ENCODE measurements at places on chromosomes 5 and 9. TPM values are rescaled to one million over a fixed set of nuclear protein-coding genes. Genes with fewer than 3 reads are reported as not detected.

TXNDC8 gene
- not detected for total RNA-seq

OCLN gene
- 0.68 TPM for total RNA-seq

PTRH1 gene
- total RNA-seq: 34.4 TPM

SLC45A2 gene
- not detected for total RNA-seq

SLC38A9 gene
- total RNA-seq: 21.3 TPM

GABRA1 gene
- total RNA-seq: not detected

EPB41L4A gene
- total RNA-seq: 0.31 TPM

DOCK2 gene
- total RNA-seq: 157 TPM

DNA sequence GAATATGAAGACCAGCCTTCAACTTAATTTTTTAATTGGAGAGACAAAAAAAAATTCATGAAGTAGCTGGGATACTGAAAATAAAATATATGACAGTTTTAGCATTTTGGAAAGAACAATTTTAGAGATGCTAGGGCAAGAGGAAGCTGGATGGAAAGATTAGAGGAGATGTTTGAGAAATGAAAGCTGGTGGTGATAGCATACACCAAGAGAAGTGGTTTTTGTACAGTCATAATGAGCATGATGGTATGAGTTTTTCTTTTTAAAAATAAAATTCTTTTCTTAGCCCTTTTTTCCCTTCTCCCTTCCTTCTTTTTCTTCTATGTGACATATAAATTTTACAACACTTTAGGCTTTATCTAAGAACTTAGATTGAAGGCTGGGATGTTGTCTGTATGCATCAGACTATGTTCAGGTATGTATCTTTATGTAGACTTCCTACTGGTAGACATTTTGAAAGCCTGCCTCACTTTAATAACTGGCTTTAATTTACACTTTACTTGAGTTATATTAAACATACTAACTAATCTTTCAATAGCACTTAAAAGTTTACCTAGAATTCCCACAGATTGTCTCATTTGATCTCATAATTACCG is 522.5 kb downstream of the TLE4 start:
- no peak for DNase-seq

GRCh38 chr9:114153761-114154599 is 1.4 kb upstream of the COL27A1 start:
- no peak for DNase-seq

- DNase-seq: no peak
Measured at GRCh38 chr5:10502578-10502977, 60.9 kb downstream of the ROPN1L start.

GRCh38 chr9:118503236-118503635 is 799.0 kb downstream of the TLR4 start:
- no peak for DNase-seq

- no peak for DNase-seq
Measured at GRCh38 chr5:172688349-172689217, 47.5 kb downstream of the NEURL1B start.

GRCh38 chr9:22446589-22446949 is at the start of gene DMRTA1:
DMRTA1 (plus strand) TSS chr9:22446824; CDS start chr9:22447066, 242 bp downstream.
- DNase-seq: no peak

DNA sequence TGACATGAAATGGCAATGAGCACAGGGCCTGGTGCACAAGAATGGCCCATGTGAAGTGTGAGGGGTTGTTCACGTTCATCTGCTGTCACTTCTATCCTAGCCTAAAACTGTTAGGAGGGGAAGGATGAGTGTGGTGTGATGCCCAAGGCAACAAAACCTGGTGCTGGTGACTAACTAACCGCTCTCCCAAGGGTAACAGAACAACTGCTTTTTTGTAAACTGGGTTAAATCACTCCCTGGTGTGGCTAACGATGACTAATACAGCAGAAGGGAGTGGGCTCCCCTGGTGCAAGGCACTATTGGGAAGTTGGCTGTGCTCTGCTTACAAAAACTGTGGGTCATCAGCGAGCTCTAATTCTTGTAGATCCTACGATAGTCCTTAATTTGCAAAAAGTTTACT is 103.2 kb upstream of the VCAN start:
- no peak for DNase-seq

DNA sequence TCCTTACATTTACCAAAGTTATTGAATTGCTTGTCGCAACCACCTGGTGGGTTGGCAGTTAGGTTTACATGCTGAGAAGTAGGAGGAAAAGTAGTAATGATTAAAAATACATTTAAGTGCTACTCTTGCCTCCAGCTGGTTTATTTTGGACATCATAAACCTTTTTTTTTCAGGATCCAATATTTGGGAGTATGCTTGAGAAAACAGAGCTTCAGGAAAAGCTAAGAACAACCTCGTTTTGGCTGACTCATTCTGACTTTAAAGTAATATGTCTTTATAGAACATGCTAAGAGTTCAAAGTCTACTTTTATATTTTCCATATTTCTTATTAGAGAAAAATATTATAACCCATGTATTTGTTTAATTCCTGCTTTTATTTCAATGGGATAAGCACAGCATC is 41.7 kb upstream of the BNC2 start:
- DNase-seq: no peak

- DNase-seq: no peak
Measured at GRCh38 chr9:136244969-136245218, 718 bp downstream of the QSOX2 start.

DNA sequence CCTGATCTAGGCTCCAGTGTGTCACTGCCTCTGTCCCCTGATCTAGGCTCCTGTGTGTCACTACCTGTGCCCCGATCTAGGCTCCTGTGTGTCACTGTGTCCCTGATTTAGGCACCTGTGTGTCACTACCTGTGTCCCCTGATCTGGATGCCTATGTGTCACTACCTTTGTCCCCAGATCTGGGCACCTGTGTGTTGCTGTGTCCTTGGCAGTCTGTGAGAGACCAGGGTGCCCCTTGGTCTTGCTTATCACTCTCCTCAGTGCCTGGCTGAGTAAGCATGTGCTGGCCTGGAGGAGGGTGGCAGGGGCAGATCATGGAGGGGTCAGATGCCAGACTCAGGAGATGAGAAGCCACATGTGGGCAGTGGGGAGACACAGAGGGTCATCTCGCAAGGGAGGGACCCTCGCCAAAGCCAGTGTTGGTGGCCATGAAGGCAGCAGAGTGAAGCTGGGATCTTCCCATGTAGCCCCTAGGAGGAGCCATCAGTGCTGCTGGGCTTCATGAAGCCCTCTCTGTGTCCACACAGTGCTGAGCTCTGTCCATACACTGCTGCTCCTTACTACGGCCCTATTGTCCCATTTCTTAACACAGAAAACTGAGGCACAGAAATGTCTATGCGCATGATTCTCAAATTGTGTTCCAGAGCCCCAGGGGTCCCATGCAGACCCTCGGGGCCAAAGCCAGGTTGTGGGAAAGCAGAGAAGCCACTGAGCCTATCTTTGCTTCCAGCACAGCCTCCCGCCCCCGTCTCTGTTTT is 15.5 kb downstream of the OLFML2A start:
- DNase-seq: no peak

DNA sequence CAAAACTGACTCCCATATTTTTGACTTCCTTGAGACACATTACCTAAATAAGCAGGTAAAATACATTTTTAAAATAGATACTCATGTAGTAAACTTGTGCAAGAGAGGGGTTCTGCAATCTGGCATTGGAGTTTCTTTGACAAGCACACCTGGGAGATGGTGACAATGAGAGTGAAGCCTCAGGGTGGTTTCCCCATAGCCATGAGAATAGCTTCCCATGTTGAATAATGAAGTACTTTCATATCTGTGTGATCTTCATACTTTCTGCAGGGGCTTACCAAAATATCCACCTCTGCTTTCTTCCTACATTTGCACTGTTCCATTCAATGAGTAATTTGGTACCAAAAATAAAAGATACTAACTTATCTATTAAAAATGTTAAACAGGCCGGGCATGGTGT is 44.7 kb upstream of the VCAN start:
- no peak for DNase-seq

All from CD8-positive, alpha-beta memory T cell (primary cell).